ENCODE measurements at places on chromosomes 3 and 15. TPM values are rescaled to one million over a fixed set of nuclear protein-coding genes. Genes with fewer than 3 reads are reported as not detected.

DNA sequence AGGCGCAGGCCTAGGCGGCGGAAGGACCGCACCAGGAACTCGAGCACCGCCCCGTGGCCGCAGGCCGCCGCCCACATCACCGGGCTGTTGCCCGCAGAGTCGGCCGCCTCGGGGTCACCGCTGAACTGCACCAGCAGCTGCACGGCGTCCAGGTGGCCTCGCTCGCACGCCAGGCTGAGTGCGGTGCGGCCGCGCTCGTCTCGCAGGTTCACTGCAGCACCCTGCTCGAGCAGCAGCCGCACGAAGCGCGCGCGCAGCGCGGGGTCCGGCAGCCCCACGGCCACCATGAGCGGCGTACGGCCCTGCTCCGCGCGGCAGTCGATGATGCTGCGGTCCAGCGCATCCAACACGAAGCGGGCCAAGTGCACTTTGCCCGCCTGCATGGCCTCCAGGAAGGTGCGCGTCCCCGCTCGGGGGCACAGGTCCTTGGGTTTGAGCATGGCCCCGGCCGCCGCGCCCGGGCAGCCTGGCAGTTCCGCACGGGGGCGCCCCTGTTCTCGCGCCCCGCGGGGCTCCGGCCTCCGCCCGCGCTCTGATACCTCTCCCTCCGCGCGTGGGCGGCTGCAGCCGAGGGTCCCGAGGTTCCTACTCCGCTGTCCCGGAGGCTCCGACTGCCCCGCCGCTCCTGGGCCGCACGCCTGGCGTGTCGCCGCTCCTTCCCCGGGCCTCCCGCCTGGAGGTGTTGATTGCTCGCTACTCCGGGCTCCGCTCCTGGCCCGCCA lies 556 bp downstream of the ANKRD63 start:
- peak; percentile 96 for DNase-seq

DNA sequence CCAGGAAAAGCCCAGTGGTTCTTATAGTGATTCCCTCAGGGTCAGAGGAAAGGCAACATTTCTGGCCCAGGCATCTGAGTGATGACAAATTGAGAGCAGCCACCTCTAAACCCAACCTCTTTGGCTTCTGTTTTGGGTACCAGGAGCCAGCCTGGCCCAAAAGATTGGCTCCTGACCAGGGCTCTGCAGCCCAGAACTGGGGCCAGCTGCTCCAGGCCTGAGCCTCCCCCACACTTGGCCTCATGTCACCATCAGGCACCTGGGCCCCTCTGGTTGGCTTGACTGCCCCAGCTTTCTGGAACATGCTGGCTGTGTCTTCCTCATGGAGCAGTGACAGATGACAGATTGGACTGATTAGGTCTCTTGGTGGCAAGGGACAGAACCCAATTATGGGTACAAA lies 26.0 kb upstream of the HCN4 start:
- DNase-seq = no peak

- DNase-seq = peak; percentile 76
Observed at GRCh38 chr15:101376615-101377395, 81.8 kb upstream of the SNRPA1 start.

- no peak for DNase-seq
Observed at GRCh38 chr3:165233501-165234195, 37.5 kb upstream of the SLITRK3 start.

- DNase-seq = no peak
Observed at GRCh38 chr3:45741742-45742460, 52.7 kb downstream of the SACM1L start.

GRCh38 chr3:57675530-57675929 lies 17.3 kb downstream of the DENND6A start:
- DNase-seq = no peak

GRCh38 chr3:99774467-99774866 lies 43.2 kb upstream of the CMSS1 start:
- DNase-seq = peak; percentile 58

GRCh38 chr3:15722877-15723623 lies 74.7 kb downstream of the ANKRD28 start:
- DNase-seq = no peak

GRCh38 chr3:13896473-13897154 lies 16.7 kb upstream of the WNT7A start:
- DNase-seq = peak; percentile 87

- DNase-seq = no peak
Observed at GRCh38 chr3:7934362-7934761, 567.3 kb upstream of the LMCD1 start.

GRCh38 chr3:112395181-112395895 lies 62.4 kb downstream of the CD200 start:
- no peak for DNase-seq

GRCh38 chr3:176914764-176915163 lies 282.5 kb downstream of the TBL1XR1 start:
- DNase-seq = no peak

DNA sequence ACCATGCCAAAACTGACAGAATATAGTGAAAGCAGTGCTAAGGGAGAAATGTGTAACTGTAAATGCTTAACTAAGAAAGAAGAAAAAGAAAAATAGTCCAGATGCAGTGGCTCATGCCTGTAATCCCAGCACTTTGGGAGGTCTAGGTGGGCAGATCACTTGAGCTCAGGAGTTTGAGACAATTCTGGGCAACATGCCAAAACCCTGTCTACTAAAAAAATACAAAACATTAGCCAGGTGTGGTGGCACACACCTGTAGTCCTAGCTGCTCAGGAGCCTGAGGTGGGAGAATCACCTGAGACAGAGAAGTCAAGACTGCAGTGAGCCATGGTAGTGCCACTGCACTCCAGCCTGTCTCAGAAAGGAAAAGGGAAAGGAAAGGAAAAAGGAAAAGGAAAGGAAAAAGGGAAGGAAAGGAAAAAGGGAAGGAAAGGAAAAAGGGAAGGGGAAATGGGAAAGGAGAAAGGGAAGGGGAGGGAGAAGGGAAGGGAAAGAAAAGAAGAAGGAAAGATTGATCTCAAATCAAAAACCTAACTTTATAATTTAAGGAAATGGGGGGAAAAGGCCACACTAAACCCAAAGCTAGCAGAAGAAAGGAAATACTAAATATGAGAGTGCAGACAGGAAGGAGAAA lies 20.3 kb downstream of the C3orf33 start:
- DNase-seq = no peak

DNA sequence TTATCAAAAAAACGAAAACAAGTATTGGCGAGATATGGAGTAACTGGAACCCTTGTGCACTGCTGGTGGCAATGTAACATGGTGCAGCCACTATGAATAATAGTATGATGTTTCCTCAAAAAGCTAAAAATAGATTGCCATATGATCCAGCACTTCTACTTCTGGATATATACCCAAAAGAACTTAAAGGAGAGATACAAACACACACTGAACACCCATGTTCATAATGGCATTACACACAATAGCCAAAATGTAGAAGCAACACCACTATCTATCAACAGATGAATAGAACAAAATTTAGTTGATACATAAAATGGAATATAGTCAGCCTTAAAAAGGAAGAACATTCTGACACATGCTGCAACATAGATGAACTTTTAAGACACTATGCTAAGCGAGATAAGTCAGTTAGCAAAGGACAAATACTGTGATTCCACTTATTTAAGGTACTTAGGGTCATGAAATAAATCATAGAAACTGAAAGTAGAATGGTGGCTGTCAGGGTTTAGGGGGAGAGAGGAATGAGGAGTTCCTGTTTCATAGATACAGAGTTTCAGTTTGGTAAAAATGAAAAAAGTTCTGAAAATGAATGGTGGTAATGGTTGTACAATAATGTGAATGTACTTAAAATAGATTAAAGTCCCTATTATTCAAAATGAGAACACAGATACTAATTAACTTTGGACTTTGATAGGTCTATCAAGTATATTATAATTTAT lies 59.4 kb upstream of the IMPG2 start:
- no peak for DNase-seq

SPATA12 gene
- not detected for total RNA-seq

AEN gene
- 46.3 TPM for total RNA-seq

COL6A5 gene
- not detected for total RNA-seq

All from osteoblast (primary cell).